Endodermal cell (in vitro differentiated cells): ENCODE measurements at places on chromosomes 7 and 10. TPM values are rescaled to one million over a fixed set of nuclear protein-coding genes. Genes with fewer than 3 reads are reported as not detected.

- H3K4me3 ChIP-seq: no peak overlapping the region
- H3K27me3 ChIP-seq: no peaks in the 10 kb centered on the region
- peaks cover 32% of the 10 kb centered on the region for H3K4me1 ChIP-seq
- no peaks in the 10 kb centered on the region for H3K36me3 ChIP-seq
- no peak for DNase-seq
Observed at GRCh38 chr10:62019013-62019684, 117.7 kb downstream of the ARID5B start.

DNA sequence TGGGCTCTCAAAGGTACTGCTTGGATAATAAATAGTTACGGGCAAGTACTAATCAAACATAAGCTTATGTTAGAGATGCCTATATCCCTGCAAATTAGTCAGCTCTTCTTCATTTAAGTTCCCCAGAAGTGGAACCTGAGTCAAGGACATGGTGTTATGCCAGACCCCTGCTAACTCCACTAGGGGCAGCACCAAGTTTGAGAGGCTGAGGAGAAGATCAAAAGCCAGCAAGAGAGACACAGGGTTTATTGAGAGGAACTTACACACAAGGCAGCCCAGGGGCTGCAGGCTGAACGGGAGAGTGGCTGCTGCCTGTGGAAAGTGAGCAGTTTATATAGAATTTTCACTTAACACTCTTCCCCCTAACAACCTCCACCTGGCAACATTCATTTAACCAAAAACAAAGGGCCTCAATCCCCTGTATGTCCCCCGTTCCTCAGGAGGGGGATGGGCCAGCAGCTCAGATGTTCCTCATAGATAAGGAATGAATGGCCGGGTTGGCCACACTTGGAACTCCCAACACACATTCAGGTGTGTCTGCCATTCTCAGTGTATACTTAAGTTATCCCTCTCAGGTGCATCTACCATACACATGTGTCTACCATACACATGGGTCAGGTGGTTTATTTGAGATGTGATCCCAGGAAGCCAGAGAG lies 62.6 kb upstream of the GHITM start:
- no peak overlapping the region for H3K27ac ChIP-seq
- H3K4me1 ChIP-seq: no peaks in the 10 kb centered on the region
- DNase-seq: peak; percentile 81
- H3K27me3 ChIP-seq: no peaks in the 10 kb centered on the region

DNA sequence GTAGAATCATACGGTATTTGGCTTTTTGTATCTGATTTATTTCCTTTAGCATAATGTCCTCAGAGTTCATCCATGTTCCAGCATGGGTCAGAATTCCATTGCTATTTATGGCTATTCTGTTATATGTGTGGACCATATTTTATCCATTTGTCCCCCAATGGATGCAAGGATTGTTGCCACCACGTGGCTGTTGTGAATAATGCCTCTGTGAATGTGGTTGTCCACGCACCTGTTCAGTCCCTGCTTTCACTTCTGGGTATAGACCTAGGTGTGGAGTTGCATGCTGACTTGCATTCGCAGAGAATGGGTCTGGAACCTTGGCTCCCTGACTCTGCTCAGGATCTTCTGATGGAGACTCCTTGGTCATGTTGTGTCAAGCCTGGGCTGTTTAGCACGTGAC lies 199.9 kb downstream of the CAMK1D start:
- no peak overlapping the region for H3K4me3 ChIP-seq
- no peaks in the 10 kb centered on the region for H3K4me1 ChIP-seq
- no peaks in the 10 kb centered on the region for H3K36me3 ChIP-seq
- H3K27ac ChIP-seq: no peak overlapping the region
- H3K27me3 ChIP-seq: no peaks in the 10 kb centered on the region

DNA sequence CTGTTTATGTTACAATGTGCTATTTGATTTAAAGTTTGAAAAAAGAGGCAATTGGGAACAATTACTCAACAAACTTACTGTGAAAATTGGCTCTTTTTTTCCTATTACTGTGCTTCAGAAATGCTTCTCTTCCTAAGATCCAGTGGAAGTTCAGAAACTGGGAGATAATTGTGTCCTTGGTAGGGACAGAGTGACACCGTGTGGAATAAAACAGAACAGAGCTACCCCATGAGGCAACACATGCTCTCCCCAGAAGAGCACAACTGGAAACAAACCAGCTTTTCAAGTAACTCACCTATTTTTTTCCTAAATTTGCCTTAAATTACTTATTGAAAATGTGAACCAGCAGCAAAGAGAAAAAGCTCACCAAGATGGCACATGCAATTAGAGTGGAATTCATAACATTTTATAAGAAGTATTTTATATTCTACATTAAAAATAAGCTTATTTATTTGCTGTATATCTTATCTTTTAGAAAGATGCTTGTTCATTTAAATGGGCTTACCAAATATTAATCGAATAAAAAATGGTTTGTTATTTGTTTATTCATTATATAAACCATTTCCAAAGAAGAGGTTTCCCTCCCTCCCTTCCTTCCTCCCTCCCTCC lies 346.1 kb upstream of the ANKRD30A start:
- DNase-seq: peak; percentile 74
- H3K36me3 ChIP-seq: no peaks in the 10 kb centered on the region
- no peaks in the 10 kb centered on the region for H3K27me3 ChIP-seq
- H3K4me3 ChIP-seq: no peak overlapping the region
- H3K27ac ChIP-seq: no peak overlapping the region

MBLAC1 gene
- total RNA-seq: 1.3 and 1.6 TPM in 2 replicates

DNA sequence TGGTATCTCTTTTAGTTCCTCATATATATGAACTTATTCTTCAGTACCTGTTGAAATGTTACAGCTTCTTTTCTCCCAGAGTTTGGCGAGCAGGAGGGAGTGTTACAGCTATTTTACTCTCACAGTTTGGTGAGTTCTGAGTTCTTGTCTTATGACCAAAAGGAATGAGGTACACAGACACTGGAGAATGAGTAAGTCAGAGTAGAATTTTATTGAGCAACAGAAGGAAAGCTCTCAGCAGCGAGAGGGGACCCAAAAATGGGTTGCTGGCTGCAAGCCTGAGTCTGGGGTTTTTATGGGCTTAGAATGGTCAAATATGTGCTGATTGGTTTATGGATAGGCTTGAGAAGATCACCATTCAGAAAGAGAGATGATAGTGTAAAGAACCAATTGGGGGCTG lies 175.2 kb downstream of the CDK14 start:
- no peaks in the 10 kb centered on the region for H3K36me3 ChIP-seq
- H3K4me3 ChIP-seq: no peak overlapping the region
- no peaks in the 10 kb centered on the region for H3K4me1 ChIP-seq
- no peak for DNase-seq
- H3K27ac ChIP-seq: no peak overlapping the region

- DNase-seq: no peak
- H3K4me1 ChIP-seq: no peaks in the 10 kb centered on the region
- no peaks in the 10 kb centered on the region for H3K27me3 ChIP-seq
- no peaks in the 10 kb centered on the region for H3K36me3 ChIP-seq
- no peak overlapping the region for H3K4me3 ChIP-seq
Observed at GRCh38 chr7:108384716-108385483, 71.3 kb downstream of the NRCAM start.

DNA sequence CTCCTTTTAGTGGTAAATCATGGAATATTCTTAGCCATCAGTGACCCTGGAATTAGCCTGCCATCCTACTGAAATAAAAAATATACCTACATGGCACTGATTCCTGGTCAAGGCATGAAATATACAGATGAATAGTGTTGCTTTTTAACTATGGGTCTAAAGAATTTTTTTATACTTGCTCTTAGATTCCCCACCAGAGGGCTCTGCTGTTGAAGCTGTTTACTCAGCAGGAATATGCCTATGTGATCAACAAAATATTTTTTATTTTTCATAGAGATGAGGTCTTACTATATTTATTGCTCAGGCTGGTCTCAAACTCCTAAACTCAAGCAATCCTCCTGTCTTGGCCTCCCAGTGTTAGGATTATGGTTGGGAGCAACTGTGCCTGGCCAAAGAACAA lies 13.5 kb downstream of the ZC3HC1 start:
- DNase-seq: no peak
- no peak overlapping the region for H3K4me3 ChIP-seq
- no peak overlapping the region for H3K27ac ChIP-seq
- H3K4me1 ChIP-seq: no peaks in the 10 kb centered on the region
- H3K27me3 ChIP-seq: no peaks in the 10 kb centered on the region

PRKAR2B gene
- total RNA-seq: 7.3 and 8.6 TPM in 2 replicates

- DNase-seq: peak; percentile 32
- no peak overlapping the region for H3K4me3 ChIP-seq
- no peaks in the 10 kb centered on the region for H3K36me3 ChIP-seq
- H3K27me3 ChIP-seq: no peaks in the 10 kb centered on the region
Observed at GRCh38 chr10:48605786-48606529, 1.1 kb upstream of the ARHGAP22 start.

DNA sequence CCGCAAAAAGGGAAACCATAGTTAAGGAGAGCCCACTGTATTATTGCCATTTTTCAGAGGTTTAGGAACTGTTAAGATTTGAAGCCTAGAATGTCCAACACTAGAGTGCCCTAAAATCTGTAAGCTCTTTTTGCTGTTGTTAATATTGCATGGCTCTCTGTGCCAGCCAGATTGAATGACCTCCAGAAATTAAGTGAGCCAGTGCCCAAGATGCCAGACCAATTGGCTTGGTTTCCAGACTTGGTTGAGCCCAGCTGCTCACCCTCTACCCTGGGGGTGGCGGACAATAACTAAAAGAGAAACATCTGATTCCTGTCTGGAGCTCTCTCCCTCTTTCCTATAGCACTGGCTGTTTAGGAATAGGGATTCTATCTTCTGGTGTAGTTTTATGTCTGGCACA lies 340.1 kb downstream of the PHF14 start:
- DNase-seq: no peak
- no peaks in the 10 kb centered on the region for H3K27me3 ChIP-seq

DNA sequence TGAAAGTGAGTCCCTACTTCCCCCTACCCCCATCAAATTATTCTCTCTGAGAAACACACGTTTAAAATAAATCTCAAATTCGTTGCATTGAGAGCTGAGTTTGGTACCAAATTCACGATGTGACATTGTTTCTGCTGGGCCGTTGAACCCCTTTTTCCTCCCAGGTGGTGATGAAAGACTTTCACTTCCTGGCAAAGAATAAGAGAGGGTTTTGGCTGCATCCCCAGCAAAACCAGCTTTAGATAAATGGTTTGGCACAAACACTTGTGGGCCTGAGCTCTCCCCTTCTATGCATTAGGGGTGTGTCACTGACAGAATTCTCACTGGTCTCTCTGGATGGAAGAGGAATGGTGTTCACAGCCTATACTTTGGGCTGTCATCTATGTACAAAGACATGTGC lies 8.8 kb upstream of the DNTT start:
- no peak overlapping the region for H3K4me3 ChIP-seq
- DNase-seq: no peak
- H3K36me3 ChIP-seq: no peaks in the 10 kb centered on the region
- peaks cover 14% of the 10 kb centered on the region for H3K27me3 ChIP-seq

- H3K27me3 ChIP-seq: no peaks in the 10 kb centered on the region
- DNase-seq: peak; percentile 59
- H3K27ac ChIP-seq: no peak overlapping the region
- H3K4me1 ChIP-seq: no peaks in the 10 kb centered on the region
Observed at GRCh38 chr7:107147464-107148393, 21.1 kb upstream of the HBP1 start.

- H3K4me3 ChIP-seq: no peak overlapping the region
- no peaks in the 10 kb centered on the region for H3K27me3 ChIP-seq
- no peaks in the 10 kb centered on the region for H3K36me3 ChIP-seq
- DNase-seq: no peak
- H3K27ac ChIP-seq: no peak overlapping the region
- H3K4me1 ChIP-seq: no peaks in the 10 kb centered on the region
Observed at GRCh38 chr7:38655833-38656774, 24.9 kb upstream of the AMPH start.

DNA sequence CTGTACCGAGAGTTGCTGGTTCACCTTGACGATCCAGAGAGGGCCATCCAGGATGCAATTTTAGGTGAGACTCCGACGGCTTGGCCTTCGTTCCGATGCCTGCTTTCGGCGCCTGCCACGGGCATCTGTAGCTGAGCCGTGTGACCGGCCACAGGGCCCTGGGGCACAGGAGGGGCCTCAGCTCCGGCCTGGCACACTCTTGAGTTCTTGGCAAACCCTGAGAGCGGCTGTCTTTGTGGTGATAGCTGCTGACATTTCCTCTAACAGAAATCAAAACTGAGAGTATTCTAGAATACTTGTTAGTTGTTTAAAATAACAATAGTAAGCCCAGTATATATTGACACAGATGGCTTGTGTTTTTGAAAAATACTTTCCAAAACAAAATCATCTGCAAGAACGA lies 52.2 kb upstream of the SUN1 start:
- no peak overlapping the region for H3K27ac ChIP-seq
- H3K27me3 ChIP-seq: no peaks in the 10 kb centered on the region
- no peak for DNase-seq
- peaks cover 61% of the 10 kb centered on the region for H3K36me3 ChIP-seq

GRCh38 chr10:102975483-102976379 lies 57.6 kb downstream of the CNNM2 start:
- H3K27ac ChIP-seq: no peak overlapping the region
- no peaks in the 10 kb centered on the region for H3K36me3 ChIP-seq
- DNase-seq: no peak
- H3K27me3 ChIP-seq: no peaks in the 10 kb centered on the region
- H3K4me1 ChIP-seq: no peaks in the 10 kb centered on the region

SSC4D gene
- 18.3 and 21.9 TPM in 2 replicates for total RNA-seq

ZKSCAN5 gene
- 10.5 to 18.2 TPM (median 17.9 TPM) in 3 replicates for total RNA-seq

DNA sequence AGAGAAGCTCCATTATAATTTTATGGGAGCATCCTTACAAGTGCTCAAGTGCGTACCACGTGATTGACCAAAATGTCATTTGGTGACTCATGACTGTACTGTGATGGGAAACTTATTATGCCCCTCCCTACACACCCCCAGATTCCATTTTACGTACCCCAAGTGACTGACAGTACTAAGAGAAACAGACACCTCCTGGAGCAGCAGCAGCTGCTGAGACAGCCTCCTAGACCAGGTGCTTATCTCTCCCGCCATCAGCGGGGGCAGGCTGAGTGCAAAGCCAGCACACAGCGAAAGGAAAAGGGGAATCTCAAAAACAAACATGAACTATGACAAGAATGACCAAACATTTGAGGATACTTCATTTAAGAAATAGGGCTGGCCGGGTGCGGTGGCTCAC lies 4.2 kb upstream of the ADAM12 start:
- H3K27ac ChIP-seq: no peak overlapping the region
- H3K27me3 ChIP-seq: peaks cover 37% of the 10 kb centered on the region
- H3K4me1 ChIP-seq: no peaks in the 10 kb centered on the region
- no peaks in the 10 kb centered on the region for H3K36me3 ChIP-seq
- no peak for DNase-seq

DNA sequence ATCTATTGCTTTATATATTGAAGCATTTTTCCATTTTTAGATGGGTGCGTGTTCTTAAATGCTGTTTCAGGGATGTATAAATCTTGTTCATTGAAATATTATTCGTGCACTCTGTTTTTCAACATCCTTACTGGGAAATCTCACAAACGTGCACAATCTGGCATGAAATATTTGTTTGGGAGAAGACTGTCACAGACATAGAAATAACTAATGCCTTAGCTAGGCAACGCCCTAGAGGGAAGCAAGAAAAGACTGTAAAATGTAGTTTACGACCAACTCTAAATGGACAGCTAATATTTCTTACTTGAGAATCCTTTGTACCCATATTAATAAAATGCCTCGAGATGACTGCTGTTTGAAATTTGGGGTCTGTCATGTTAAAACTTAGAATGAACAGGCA lies 8.9 kb downstream of the DOCK4 start:
- no peak overlapping the region for H3K27ac ChIP-seq
- no peaks in the 10 kb centered on the region for H3K36me3 ChIP-seq
- no peak for DNase-seq
- H3K27me3 ChIP-seq: no peaks in the 10 kb centered on the region
- no peaks in the 10 kb centered on the region for H3K4me1 ChIP-seq

ATP5F1C gene
- total RNA-seq: 243 and 248 TPM in 2 replicates
